ENCODE measurements at places on chromosomes 3 and 15.

DNA sequence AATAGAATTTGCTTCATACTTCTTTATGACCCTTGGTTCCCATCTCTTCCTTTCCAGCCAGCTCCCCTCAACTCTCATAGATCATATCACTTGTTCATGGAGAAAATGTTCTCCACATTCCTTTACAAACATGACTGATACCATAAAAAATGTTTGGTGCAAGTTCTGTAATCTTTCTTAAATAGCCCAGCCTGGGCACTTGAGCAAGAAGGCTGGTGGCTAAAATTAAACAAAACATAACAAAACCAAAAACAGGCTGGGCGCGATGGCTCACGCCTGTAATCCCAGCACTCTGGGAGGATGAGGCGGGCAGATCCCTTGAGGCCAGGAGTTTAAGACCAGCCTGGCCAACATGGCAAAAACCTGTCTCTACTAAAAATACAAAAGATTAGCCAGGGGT is 8.9 kb upstream of the POLR2M start:
- no peak for DNase-seq

- DNase-seq, result no peak
These were observed 40.6 kb downstream of the FOXB1 start for GRCh38 chr15:60044636-60045270.

GRCh38 chr3:115758076-115758763 is 134.9 kb downstream of the GAP43 start:
- DNase-seq, result no peak

DNA sequence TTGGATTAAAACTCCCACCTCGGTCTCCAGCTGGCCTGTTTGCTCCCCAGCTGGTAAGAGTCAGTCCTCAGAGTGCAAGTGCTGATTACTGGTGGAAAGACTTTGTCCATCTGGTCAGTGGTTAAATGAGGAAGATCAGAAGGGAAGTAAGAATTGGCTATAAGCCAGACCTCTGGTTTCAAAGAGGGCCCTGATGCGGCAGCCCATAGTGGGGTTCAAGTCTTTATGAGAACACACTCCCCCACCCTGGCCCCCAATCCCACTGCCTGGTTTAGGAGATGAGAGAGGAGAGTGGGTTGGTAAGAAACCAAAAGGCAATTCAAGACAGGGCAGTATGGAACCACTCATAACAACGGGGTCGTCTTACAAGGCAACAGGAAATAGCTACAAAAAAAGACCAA is 65.0 kb downstream of the FRMD4B start:
- no peak for DNase-seq

DNA sequence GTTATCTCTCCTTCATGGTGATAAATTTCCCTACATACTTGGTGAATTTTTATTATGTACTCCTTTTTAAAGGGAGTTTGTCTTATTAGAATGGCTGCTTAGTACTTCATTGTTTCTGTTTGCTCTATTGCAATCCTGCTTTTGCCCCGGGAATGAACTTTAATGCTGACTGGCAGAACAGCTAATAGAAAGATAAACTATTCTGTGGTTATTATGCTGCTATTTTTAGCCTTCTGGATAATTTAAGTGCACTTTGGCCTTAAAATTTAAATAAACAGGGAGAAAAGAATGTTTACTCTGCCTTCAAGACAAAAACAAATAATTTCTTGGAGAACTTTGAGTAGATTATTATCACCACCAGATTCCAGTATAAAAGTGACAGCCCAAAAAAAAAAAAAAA is 413.8 kb upstream of the CCDC54 start:
- DNase-seq, result no peak

GRCh38 chr15:54304321-54304720 is 326.1 kb downstream of the UNC13C start:
- no peak for DNase-seq

GRCh38 chr15:64210371-64210770 is 47.5 kb upstream of the PPIB start:
- no peak for DNase-seq

GRCh38 chr3:23099677-23100076 is 103.5 kb upstream of the UBE2E2 start:
- DNase-seq, result no peak

DNA sequence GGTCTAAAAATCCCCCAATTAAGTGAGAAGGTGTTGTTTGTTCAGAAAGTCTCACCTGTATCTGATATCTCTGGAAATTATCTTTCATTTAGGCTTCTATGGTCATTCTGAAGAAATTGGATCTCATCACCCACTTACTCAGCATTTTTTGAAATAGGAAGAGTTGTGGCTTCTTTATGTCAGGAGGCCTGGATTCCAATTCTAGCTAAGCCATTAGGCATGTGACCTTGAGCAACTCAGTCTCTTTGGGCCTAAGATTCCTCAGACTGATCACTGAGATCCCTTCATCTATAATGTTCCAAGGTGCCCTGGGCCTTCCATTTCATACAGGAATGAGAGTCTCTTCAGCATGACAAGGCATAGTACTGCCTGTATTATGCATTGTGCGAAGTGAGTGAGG is 70.3 kb downstream of the ARHGEF26 start:
- DNase-seq, result no peak

DNA sequence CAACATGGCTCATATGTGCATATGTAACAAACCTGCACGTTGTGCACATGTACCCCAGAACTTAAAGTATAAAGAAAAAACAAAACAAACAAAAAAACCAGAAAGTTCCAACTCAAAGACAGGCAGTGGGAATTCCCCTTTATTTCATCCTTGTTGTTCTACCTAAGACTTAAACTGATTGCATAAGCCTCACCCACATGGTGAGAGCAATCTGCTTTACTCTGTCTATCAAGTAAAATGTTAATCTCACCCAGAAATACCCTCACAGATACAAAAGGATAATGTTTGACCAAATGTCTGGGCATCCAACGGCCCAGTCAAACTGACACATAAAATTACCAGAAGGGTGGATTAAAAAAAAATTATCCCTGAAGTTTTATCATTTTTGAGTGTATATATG is 190.9 kb upstream of the PLSCR5 start:
- DNase-seq, result no peak

DNA sequence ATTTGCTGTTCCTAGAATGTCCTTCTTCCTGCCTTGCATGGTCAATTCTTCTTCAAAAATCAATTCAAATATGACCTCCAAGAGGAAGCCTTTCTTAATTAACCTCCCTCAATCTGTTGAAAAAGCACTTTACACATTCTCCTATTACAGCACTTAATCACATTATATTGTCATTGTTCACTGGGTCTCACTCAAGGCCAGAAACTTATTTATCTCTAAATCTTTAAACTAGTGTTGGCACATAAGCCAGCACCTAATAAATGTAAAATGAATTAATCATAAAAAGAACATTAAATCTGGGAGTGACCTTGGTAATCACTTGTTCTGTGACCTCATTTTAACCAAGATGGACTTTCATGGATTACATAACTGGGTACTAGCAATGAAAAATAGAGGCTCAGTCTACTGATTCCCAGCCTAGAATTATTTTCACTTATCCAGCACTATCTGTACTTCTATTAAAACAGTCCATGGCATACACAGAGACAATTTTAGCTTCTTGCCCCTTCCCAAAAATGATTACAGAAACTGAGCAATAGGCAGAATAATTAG is 22.1 kb downstream of the MSL2 start:
- no peak for DNase-seq

GRCh38 chr3:194736896-194737600 is 51.4 kb downstream of the FAM43A start:
- no peak for DNase-seq

DNA sequence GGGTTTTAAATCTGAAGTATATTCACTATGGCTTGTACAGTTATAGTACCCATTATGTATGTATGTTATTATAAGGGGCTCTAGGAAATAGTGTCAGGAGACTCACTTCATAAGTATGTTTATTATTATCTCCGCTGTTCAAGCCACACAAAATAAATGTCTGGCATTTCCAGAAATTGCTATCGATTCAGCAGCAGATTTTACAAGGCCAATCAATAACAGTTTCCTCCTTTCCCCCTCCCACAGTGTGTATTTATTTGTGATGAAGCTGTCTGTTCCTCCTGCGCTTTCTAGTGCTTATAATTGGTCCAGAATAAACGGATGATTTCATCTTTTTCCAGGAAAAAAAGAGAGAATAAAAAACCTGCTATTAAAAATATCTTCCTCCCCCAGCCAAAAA is 134.2 kb upstream of the LPP start:
- DNase-seq, result no peak

- no peak for DNase-seq
These were observed 260.6 kb downstream of the GOLGA6L6 start for GRCh38 chr15:20280933-20281463.

DNA sequence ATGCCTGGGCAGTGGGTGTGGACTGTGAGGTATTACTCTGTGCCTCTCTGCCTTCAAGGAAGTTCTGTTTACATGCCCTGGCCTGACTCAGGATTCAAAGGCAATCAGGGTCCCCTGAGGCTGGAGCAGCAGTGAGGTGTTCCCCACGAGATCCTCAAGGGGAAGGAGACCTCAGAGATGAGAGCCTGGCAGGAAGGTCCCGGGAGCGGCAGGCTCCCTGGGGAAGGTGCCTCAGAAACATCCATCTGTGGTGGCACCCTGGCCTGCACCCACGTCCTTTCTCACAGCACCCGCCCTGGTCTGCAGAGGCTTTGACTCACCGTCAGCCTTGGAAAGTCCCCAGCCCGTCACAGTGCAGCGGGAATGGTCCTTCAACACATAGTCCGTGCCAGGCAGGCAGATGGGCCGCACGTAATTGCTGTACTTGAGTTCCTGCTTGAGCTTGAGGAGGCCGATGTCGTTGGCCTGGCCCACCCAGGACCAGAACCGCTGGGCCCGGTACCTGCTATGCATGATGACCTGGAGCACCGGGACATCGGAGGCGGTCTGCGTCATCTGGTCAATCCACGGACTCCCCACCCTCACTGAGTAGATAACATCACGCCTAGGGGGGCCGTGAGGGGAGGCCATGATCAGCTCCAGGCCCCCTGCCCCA is 3.6 kb downstream of the PRSS50 start:
- no peak for DNase-seq

DNA sequence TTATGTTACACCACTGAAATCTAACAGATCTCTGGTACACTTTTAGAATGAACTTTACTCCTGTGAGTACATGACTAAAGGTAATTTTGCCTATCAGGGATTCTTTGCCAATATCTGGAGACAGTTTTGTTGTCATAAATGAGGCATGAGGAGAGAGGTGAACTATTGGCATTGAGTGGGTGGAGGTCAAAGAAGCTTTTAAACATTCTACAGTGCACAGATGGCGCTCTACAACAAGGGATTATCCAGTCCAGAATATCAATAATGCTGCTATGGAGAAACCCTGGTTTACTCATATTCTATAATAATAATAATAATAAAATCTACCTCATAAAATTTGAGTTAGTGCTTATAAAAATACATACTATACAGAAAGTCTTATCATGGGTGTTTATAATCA is 702.3 kb downstream of the SI start:
- DNase-seq, result no peak

DNA sequence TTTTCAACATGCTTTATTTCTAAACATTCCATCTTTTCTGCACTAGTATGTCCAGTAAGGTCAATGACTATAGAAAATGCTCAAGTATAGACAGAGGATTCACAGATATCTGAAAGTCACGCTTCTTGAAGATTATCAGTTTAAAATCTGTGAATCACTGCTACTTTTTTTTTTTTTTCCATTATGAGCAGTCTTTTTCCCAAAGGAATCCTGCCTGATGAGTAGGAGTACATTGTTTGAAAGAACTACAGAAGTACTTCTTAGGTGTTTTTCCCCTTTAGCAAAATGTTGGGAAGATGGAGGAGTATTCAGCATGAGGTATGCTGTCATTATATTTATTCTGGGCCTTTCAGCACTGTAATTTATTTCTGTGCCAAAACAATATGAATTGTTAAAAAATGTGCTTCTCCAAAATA is 266.2 kb downstream of the NLGN1 start:
- no peak for DNase-seq

DNA sequence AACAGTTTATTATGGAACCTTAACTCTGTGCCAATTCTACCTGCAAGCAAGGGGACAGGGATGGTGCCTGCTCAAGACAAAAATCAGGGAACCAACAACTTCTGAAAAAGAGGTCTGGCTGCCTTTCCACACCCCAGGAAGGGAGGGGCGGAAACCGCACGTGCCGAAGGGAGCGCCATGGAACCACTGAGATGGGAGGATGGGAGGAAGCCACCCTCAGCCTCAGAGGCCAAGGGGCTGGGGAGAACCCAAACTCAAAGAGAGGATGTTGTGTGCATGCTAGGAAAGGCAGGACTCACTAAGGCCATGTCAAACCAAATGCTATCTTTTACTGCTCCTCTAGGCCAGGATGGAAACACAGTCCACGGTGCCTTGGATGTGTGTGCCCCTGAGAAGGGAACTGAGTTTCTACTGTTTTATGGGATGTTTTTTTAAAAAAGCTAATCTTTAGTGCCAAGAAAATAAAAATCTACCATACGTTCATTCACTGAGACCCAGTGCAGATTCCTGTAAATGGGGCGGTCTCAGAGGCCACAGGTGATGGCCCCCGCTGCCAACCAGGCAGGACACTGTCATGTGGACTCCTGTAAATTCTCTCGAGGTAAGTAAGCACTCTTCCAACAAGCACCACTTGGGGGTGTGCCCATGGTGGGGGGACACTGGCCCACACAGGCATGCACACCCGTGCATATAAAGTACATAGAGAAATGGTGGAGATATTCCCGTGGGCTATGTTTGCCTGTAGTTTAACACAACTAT is 20.5 kb downstream of the SRPRB start:
- no peak for DNase-seq

- DNase-seq, result no peak
These were observed 812 bp upstream of the SEC62 start for GRCh38 chr3:169965562-169966427.

DNA sequence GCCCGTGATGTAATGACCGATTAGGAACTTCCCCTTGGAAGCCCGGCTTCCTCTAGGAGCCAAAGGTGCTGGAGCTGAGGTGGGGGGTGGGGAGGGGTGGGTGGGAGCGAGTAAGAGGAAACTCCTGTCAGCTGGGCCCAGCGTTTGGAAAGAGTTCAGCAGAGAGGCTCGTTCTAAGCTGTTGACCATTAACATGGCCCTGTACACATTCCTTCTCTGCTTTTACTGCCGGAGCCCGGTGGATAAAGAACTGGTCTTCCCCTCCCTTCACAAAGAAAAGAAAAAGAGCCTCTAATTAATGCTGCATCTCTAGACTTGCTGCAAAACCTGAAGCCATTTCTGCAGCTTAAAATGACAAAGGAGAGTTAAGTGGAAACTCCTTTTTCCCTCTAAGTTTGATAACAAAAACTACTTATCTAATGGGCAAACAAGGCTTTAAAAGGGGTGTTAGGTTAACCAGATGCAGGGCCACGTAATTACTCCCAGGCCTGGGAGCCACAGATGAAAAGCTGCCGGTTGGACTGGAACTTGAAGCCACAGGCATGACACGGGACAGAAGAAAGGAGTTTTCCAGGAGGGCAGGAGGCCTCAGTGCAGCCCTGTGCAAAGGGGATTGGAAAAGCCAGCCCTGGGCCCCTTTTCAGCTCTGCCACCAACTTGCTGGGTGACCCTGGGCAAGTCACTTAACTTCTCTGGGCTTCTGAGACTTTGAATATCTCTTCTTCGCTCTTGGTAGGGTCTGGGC is 71.3 kb downstream of the SMAD6 start:
- no peak for DNase-seq
